ENCODE measurements at places on chromosomes 7 and 10.

GRCh38 chr7:34139086-34139485 is 233.7 kb downstream of the BMPER start:
- DNase-seq: no peak

DNA sequence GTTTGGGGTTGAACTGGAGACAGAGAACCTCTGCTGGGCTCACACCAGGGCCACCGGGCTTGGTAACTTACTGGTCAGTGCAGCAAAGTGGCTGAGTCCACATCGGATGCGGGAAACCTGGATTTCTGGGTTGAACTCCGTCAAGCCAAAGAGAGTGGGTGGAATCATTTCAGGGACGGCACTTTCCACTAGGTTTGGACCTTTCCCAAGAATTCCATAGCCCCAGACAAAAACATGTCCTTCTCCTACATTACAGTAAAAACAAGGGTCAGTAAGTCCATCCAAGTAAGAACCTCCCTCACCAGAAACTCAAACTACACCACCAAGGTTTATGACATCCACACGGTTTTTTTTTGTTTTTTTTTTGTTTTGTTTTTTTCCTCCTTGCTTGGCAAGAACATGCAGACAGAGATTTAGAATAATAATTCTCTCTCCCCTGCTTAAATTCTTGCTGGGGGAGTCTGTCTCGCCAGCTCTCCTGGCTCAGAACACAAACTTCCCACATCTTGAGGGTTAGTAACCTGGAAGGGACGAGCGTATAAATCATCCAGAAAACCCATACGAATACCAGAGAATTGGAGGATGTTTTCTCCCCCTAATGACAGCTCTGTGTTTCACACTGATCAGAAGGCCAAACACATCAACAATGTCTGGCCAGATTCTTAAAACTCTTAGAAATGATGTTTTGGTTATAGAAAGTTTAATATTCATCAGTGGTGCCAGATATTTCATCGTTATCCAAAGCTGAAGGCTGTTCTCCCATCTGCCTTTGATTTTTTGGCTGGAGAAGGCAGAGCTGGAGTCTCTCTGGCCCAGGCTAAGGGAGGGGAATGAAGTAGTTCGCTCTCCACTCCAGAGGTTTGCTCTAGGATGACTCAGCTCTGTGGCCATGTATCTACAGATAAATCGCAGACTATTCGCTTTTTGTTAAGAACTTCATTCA is 17.5 kb downstream of the RCC1L start:
- DNase-seq: no peak

DNA sequence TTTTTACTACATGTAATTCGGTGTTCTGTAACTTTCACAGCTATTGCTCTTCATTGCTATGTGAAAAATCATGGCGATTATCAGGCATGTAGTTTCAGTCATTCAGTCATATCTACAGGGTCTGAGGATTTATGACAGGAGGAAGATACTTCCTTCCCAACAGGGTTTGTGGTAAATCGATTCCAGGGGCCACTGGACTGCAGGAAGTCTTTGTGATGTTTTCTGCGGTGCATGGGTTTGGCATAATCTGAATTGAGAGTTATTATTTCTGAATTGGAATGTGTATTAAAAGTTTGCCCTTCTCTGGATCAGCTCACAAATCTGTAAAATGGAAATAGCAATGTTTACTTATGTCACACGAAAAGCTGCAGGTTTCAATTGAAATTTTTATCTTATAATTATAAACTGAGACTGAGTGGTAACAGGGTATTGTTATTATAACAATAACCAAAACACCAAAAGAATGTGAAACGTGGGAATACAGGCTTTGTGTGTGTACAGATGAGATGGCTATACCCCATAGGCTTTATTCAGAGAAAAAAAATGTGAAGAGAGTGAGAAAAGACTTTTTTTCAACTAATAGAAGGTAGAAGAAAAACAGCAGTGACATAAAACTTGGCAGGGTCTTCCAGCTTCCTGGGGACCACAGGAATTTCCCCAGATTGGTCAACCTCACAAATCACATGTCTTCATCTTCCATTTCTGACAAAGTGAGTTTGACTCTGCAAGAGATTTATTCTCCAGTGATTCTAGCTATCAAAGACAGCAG is 307.7 kb upstream of the NFE2L3 start:
- DNase-seq: no peak

- no peak for DNase-seq
Measured at GRCh38 chr7:133164498-133164897, 82.6 kb upstream of the CHCHD3 start.

DNA sequence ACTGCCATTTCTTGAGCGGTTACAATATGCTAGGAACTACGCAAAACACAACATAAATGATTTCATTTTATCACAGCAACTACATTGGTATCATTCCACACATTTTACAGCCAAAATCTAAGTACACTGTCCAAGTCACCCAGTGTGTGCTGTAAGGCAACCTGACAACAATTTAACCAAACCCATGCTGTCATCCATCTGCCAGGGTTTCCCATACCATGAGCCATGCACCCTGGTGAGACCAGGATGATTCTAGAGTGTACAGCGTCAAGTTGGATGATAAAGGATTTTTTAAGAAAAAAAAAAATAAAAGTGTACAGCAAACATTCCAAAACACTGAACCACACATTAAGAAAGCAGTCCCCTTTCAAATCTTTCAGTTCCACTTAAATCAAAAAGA is 52.9 kb downstream of the PIK3AP1 start:
- DNase-seq: no peak

- no peak for DNase-seq
Measured at GRCh38 chr7:140229591-140230515, 53.1 kb upstream of the KDM7A start.

GRCh38 chr7:29146888-29147609 is 712 bp upstream of the CPVL start:
- no peak for DNase-seq

DNA sequence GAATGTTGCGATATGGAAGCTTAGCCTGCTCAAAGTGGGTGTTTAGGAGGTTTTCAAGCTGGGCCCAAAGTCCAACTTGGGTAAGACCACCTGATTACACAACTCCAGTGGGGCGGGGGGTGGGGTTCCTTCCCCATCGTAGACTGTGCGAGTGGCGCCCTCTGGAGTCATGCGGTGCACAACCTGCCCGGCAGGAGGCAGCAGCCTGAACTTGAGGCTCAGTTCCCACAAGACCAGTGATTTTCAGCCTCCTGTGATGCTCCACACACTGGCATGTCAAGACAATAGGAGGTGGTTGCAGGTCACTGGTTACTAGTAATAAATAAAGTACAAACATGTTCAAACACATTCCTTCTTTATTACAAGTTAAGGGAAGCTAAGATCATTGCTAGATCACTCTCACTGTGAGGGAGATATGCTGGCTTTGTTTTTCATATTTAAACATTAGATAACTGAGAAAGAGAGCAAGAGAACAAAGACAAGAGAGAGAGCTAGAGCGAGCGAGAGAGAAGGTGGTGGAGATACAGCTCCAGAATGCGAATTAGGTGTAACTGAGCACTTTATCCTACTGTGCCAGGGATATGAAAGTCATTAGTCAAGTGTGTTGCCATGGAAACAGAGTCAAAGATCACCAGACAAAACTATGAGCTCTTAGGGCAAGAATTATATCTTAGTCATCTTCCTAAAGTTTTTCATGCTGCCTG is 97.4 kb upstream of the BMPER start:
- no peak for DNase-seq

DNA sequence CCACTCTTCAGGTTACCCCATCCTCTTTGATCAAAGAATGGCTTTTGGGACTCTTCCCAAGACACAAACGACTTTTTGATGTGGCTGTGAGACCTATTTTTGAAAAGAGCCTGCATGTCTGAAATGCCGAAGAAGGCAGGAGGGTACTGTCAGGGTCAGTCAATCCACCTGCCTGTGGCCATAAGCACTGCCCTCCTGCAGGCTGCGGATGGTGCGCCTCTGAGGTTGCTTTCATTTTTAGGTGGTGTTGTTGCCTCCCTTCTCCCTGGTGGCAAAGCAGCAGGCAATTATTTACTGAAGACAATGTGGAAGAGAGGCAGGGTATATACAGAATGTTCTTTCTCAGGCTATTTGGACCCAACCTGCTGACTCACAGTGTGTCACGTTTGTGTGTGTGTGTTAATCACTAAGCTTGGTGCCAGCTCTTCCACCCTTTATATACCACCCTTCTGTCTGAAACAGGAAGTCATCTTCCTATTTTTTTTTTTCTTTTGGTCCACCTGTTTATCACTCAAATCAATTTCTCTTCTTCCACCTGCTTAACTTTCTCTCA is 1421.2 kb upstream of the CELF2 start:
- DNase-seq: no peak

- DNase-seq: no peak
Measured at GRCh38 chr7:374706-375311, 84.8 kb downstream of the FOXL3 start.

DNA sequence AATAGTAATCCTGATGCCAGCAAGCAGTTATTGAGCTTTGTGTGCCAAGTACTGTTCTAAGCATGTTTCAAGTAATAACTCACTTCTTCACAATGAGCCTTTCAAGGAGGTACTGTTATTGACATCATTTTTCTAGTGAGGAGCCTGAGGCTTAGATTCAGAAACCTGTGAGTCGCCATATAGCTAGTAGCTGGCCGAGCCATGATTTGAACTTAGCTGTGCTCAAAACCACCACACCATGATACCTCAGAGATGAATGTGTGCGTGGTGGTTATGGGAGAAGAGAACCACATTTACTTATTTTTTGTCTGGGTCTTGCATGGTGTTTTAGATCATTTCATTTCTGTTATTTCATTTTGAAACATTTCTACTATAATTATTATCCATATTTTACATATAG is 578.9 kb downstream of the AUTS2 start:
- DNase-seq: no peak

DNA sequence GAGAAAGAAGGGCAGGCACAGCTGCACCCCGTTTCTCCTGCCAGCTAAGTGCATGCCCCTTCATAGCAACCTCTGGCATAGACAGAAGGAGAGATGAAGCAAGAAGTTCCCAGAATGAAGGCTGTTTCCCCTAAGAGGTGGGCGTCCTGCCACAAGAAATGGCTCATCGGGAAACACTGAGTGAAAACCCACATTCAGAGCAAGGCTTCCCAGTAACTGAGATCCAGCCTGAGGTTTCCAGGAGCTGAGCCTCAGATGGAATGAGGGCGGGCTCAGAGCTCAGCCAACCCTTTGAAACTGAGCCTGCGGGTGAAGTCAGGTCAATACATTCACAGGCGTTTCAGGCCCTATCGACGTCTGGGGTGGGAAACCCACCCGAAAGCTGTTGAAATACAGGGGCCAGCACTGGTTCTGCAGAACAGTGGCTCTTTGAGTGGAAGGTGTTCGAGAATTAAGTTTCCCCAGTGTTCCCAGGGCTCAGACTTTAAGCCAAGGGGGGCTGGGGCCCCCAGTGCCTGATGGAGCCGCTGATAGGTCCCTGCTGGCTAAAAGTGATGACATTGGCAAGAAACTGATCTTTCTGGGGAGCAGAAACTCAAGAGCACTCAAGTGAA is 510.2 kb downstream of the RPS24 start:
- DNase-seq: no peak

GRCh38 chr10:132132421-132132841 is 54.3 kb upstream of the DPYSL4 start:
- no peak for DNase-seq

DNA sequence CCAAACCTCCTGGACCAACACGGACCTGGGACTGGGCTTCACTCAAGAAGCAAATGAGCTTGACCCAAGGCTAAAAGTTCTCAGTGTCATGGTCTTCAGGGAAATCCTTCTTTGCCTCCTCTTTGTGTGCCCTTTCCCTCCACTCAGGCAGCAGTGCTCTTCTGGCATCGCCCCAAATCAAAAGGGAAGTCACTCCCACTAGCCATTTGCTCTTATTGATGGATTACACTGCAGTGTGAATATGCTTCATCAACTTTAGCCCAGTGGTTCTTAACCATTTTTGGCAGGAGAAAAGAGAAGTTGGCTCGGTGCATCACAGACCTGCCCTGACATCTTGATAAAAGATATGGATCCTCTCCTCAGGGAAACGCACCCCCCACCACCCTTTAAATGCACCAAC is 19.2 kb upstream of the IKZF1 start:
- no peak for DNase-seq

DNA sequence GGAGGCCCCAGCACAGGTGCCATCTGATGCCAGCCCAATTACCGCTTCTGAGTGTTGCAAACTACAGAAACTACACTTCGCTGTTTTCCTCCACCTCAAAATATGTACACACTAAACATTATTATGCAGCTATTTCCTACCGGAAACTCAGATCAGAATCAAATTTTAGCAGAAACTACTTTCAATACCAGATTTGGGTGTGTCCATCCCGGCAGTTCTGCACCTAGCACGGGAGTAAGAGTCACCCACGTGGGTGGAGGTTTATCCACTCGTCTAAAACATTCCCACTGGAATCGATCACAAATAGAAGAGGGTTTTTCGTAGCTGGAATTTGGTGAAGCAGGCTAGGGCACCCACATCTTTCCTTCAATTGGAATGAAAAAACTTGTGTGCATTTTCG is 214.4 kb upstream of the PRKCQ start:
- DNase-seq: no peak

DNA sequence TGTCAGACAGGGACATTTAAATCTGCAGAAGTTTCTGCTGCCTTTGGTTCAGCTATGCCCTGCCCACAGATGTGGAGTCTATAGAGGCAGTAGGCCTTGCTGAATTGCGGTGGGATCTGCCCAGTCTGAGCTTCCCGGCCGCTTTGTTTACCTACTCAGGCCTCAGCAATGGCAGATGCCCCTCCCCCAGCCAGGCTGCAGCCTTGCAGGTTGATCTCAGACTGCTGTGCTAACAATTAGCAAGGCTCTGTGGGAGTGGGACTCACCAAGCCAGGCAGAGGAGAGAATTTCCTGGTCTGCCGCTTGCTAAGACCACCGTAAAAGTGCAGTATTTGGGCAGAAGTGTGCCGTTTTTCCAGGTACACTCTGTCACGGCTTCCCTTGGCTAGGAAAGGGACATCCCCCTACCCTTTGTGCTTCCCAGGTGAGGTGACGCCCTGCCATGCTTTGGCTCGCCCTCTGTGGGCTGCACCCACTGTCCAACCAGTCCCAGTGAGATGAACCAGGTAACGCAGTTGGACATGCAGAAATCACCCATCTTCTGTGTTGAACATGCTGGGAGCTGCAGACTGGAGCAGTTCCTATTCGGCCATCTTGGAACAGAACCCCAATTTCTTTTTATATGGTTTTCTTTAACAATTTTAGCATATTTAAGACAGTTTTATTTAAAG is 28.4 kb upstream of the VWDE start:
- no peak for DNase-seq

GRCh38 chr10:71462062-71462935 is 65.6 kb downstream of the CDH23 start:
- no peak for DNase-seq

Data from GM12892 (cell line).